ENCODE measurements at places on chromosomes 1 and 21.

GRCh38 chr21:14497825-14498224, 48.3 kb downstream of the SAMSN1 start:
- no peak for DNase-seq

GRCh38 chr1:198359024-198359653, 181.3 kb downstream of the ATP6V1G3 start:
- DNase-seq: no peak

DNA sequence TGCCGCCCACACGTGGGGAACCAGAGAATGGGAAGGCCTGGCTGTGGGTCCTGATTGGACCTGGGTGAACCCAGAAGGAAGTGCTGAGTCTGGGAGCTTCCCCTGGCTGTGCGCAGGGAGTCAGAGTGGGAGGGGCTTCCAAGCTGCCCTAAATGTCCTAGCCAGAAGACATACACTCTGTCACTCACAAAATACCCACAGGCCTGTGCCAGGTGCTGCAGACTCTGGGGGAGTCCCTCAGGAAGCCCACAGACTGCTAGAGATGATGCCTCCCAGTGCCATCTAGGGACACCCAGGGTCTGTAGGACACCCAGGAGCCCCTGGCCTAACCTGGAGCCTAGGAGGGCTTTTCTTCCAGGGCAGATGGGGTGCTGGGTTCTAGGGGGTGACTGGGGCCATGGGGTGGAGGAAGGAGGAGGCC, 33.7 kb upstream of the LRP8 start:
- no peak for DNase-seq

- no peak for DNase-seq
These were observed 42.1 kb upstream of the NBPF3 start for GRCh38 chr1:21397813-21398188.

DNA sequence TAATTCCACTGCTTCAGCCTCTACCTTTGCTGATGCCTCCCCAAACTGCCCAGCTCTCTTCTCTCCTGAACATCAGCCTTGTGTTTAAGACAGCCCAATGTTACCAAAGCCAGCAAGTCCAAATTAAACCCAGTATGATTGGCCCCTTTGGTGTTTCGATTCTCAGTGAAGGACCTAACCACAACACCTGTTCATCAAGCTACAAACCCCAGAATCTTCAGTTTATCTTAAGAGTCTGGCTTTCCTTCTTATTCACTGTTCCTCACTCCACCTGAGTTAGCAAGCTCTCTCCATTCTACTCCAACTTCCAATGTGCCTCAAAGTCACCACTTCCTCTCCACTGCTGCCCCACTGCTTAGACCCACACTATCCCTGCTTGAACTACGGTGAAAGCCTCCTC, 25.5 kb upstream of the ITPKB start:
- DNase-seq: no peak

DNA sequence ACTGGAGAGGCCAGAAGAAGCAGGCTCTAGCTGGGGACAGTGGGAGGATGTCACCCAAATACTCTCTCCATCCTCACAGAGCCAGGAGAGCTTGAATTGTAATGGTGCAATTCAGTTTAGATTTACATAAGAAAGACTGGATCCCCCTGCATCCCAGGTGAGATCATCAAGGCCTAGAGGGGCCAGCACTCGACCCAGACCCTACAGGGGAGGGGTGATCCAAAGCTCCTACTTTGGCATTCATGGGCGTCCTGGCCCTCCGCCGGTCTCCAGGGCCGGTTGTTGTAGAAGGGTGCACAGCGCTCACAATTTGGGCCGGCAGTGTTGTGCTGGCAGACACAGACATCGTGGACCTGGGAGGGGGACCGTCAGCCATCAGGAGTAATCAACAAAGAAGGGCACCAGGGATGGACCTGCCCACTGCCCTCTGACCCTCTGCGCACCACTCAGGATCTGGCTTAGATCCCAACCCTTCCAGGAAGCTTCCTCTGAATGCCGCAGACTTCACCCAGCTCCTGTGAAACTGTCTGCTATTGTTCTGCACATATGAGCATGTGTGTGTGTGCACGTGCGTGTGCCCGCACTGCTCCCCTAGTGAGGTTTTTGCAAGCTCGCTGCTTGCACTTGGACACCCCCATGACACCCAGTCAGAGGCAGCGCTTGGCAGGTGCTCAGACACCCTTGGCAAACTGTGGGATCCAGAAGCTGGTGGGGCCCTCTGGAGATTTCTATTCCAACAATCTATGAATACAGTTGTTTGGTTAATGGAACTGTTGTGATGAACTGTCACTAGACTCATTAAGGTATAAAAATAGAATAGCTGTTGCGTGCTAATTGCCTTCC, 21.6 kb downstream of the LAMB3 start:
- no peak for DNase-seq

GRCh38 chr1:78101514-78101913, 55.7 kb downstream of the GIPC2 start:
- DNase-seq: no peak

DNA sequence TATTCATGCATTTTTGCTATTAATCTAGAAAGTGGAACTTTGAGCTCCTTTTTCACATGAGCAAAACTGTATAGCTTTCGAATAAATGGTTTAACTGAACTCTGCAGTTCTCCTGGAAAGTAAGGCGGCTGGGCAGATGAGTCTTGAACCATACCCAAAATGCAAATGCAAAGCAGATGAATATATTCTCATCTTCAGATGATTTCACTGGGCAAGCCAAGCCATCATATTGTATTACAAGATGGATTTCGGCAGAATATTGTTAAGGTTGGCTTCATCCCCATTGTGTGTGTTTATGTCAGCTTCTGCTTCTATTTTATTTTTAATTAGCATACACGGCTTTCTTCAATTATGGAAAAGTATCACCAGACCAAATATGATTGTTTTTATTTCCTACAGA, 209.6 kb downstream of the GREM2 start:
- DNase-seq: no peak

GRCh38 chr1:115059316-115059715, 29.7 kb downstream of the TSHB start:
- no peak for DNase-seq

- DNase-seq: no peak
These were observed 257.1 kb downstream of the DYRK1A start for GRCh38 chr21:37623689-37624088.

GRCh38 chr1:43318831-43319230, 18.0 kb downstream of the TIE1 start:
- no peak for DNase-seq

GRCh38 chr1:193042766-193043691, 16.1 kb downstream of the UCHL5 start:
- DNase-seq: no peak
